Tongue (tissue), 3 donors: ENCODE measurements at places on chromosomes 7 and 10.

DNA sequence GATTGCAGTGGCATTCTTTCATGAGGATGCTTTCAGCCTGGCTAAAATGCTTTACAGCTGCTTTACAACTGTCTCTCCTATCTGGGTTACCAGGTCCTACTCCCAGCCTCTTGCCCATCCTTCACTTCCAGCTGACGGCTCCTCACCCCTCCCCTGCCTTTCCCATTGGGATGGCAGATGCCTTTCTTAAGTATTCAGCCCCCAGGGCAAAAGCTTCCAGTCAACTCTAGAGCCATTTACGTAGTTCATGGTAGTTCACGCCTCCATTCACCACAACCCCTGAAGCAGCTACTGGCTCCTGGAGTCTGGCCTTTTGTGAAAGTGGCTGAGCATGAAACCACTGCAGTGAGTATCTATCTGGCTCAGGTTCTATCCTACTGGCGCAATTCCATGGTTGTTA lies 17.2 kb upstream of the BMPER start:
- no peak for DNase-seq

DNA sequence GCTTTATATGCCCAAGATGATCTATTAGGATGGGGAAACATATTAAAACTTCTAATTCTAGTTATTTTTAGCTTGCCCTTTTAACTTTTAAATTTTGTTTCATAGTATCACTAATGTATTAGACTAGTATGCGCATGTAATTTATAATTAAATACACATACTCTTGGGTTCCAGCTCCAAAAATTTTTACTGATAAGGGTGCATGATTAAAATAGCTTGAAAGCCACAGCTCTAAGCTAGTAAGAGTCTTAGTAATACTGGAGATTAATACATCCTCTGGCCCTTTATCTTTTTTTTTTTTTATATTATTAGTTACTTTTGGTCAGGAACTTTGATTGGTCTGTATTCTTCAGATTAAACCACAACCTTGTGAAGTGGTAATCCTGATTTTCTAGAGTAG lies 53.6 kb downstream of the ATXN7L1 start:
- DNase-seq, result no peak

DNA sequence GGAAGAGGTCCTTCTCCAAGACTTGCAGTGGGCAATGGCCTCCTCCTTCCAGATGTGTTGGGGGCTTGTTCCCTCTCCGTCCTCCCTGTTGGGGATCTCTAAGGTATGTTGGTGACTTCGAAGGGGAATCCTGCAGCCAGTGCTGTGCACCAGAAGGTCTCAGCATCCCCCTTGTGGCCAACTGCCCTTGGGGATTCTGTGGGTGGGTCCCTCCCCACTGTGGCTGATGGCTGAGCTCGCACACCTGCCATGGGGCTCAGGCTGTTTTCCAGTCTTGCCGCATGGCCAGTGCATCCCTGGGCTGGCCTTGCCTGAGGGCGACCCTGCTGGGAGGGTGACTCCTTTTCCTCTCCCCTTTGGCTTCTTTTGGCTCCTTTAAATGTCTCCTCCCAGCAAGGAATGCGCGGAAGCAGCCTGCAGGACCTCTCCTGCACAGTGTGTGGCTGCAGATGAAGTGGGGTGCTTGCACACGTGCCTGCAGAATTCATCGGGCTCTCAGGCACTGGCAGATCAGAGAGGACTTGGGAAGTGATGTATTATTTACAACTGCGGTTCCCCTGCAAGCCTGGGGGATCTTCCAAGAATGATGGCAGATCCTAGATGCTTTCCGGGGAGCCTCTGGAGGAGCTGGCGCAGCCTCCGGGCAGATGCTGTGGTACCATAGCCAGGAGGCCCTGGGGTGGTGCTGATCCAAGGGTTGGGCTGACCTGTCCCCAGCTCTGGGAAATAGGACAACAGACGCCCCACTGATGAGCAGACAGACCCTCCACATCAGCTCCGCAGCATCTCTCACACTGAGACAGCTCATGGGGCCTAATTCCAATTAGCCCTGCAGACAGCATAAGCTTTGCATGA lies 410.0 kb downstream of the TCERG1L start:
- DNase-seq, result no peak

DNA sequence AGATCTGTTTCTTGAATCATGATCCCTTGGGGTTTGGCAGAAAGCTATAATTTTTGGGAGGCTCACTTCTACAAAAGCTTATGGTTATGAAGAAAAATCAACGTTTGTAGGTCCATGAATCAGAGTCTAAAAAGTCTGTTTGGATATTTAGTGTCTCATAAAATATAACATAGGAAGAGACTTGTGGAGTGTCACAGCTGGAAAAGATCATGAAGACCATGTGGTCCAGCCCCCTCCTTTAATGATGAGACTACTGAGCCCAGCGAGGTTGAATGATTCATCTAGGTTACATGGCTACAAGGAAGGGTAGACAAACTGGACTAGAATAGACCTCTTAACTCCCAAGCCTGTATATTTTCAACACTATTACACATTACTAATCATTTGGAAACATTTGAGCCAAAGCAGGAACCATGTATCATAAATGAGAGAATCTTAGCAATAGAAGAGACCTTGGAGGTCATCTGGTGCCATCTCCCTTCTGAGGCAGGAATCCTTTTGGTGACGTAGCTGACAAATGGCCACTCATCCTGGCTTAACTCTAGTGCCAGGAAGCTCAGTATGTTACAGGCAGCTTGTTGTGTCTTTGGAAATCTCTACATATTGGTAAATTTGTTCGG lies 152.5 kb downstream of the CREB5 start:
- no peak for DNase-seq

- DNase-seq, result no peak
These were observed 89.3 kb upstream of the RET start for GRCh38 chr10:42987575-42987974.

DNA sequence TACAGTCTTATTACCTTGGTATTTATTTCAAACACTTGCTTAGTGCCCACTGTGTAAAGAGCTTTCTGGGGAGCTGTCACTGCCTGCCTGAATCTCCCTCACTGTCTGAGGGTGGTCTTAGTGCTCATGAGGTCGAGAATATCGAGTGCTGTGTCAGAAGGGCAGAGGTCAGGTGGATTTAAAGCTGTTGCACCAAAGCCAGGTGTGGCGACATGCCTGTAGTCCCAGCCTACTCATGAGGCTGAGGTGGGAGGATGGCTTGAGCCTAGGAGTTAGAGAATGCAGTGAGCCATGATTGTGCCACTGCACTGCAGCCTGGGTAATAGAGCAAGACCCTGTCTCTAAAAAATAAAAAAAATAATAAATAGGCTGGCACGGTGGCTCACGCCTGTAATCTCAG lies 20.9 kb downstream of the CCM2 start:
- DNase-seq, result no peak

DNA sequence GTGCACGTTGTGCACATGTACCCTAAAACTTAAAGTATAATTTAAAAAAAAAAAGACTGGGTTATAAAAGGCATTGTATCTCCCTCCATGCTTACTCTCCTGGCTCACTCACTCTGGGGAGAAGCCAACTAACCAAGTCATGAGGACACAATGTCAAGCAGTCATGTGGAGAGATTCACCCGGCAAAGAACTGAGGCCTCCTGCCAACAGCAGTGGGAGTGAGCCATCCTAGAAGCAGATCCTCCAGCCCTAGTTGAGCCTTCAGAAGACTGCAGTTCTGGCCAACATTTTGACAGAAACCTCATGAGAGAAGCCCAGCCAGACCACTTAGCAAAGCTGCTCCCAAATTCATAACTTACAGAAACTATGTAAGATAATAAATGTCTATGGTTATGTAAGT lies 521.7 kb upstream of the FZD8 start:
- no peak for DNase-seq

- DNase-seq, result no peak
These were observed 5.5 kb upstream of the LRGUK start for GRCh38 chr7:134121632-134122139.

- no peak for DNase-seq
These were observed 12.5 kb downstream of the ZNF365 start for GRCh38 chr10:62386356-62387320.

DNA sequence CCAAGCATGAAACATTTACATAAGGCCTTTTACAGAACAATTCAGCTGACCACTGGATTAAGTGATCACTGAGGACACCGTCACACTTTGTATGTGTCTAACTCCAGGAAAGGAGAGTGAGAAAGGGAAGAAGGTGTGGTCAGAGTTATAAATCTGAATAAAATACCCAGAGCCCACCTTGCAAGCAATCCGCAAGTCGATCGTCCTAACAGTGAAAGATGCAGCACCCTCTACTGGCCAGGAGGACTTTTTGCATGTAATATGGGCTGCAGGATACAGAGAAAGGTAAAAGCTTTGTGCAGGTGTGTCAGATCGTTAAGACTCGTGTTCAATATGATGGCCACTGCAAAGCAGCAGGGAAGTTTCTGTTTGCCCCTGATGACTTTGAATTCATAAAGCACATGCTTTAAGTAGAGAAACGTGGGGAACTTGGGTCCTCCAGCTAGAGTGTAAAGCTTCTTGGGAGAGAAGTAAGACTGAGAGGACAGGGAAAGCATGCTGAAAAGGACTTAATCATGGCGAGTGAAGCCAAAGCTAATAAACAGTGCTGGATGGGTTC lies 68.5 kb upstream of the BMPER start:
- no peak for DNase-seq

DNA sequence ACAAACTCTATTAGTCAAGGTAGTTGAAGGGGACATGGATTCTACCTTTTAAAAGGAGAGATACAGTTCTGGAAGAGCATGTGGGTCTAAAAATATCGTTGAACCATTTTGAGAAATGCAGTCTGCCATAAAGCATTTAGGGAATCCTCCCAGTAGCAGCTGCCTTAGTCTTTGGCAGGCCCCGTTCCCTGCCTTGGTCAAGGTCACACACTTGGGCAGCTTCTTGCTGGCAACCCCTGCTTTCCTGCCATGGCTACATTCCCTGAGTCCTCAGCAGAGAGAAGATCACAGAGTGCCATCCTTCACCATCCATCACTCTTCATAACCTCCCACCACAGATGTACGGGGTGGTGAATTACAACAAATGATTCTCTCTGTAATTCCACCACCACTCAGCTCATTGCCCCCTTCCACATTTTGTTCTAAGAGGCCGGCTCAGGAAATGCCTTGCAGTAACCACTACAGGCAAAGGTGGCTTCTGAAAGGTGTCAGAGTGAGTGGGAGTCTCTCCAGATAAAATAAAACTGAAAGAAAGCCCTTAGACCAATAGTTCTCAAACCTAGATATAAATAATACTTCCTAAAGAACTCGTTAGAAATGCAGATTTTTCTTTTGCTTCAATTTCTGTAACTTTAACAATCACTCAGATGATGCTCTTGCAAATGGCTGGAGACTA lies 121.4 kb upstream of the STK17A start:
- peak; percentile 72 for DNase-seq

DNA sequence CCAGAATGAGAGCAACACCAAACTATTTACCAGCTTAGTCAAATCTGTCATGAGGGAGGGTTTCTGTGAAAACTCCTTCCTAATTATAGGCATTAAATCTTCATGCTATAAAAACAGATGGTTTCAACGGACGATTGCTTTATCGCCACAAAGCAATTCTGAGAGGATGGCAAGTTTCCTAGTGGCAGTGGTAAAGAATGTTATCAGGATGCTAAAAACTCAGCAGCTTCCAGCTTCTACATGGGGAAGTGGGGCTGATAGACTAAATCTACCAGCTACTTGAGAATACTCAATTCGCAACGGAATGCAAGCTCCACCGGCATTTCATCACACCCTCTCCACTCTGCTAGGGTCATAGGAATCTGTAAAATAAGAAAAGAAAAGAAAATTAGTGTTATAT lies 41.8 kb downstream of the JCAD start:
- no peak for DNase-seq

DNA sequence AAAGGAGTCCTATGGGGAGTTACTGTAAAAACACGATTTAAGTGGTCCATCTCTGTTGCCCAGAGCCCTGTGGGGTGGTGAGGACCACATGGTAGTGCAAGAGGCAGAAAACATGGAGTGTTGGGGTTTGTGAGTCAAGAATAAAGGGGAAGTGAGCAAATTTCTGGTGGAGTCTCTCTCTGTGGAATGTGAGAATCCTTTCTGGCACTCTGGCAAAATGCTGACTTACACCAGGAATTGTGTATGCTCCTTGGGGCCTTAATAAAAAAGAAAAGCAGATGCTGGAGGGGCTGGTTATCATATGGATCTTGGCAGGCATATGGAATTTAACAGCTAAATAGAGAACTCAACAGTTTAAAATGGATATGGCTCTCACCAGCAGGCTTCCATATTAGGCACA lies 486.0 kb downstream of the TNS3 start:
- DNase-seq, result peak; percentile 49

DNA sequence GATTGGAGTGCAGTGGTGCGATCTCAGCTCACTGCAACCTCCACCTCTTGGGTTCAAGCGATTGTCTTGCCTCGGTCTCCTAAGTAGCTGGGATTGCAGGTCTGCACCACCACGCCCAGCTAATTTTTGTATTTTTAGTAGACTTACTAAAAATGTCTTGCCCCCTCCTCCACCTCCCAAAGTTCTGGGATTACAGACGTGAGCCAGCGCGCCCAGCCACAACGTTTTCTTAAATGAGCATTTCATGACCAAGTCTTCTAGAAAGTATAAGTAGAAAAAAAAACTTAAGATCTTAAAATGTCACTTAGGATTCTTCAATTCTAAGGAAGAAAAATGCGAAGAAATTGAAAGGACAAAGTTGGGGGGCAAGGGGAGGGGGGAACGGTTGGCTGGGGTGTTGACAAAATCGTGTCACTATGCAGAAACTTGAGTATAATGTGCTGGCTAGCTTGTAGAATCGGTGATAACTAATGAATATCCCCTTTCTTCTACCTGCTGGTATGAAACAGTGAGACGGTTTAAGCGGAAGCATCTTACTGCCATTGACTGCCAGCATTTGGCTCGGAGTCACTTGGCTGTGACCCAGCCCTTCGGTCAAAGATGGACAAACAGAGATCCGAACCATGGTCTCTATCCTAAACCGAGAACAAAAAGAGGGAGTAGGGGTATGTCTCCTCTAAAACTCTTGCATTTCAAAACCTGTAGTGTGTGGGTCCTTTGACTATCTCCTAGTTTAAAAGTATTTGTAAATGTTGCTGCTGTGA lies 12.7 kb downstream of the FBH1 start:
- no peak for DNase-seq

DNA sequence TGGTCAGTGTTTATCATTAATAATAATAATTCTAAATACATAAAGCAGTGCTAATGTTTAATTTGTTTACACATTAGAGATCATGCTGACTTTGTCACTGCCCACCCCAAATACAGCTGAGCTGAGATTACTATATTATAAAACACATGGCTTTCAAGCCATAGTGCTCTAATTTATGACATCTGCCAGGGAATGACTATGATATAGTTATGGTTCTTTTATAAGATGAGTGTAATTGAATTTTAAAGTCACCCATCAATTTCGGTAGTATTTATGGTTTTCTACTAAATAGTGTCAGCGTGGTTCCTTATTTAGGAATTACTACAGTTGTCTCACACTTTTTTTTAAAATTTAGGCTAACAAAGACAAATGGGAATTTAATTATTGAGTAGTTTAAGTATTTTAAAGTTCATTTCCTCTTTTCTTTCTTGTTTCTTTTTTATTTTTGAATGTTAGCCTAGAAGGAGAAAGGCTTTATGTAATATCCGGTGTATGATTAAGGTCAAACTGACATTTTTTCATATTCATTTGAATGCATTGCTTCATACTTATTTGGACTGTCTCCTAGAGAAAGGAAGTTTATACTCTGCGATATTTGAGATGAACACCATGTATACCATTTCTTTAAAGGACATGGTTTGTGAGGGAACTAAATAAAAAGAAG lies 3.9 kb downstream of the CDK14 start:
- DNase-seq, result peak; percentile 19
